ENCODE measurements at places on chromosomes 13 and 19. TPM values are rescaled to one million over a fixed set of nuclear protein-coding genes. Genes with fewer than 3 reads are reported as not detected.

TMPRSS9 gene
- not detected for total RNA-seq

ZNF700 gene
- total RNA-seq, result 7.9 TPM

CCDC169 gene
- 4.1 TPM for total RNA-seq

SHISA7 gene
- total RNA-seq, result not detected

LGALS7 gene
- not detected for total RNA-seq

ZSCAN4 gene
- not detected for total RNA-seq

ZNF419 gene
- total RNA-seq, result 7.8 TPM

PSG7 gene
- not detected for total RNA-seq

GPR32 gene
- not detected for total RNA-seq

SWSAP1 gene
- total RNA-seq, result 0.45 TPM

PEX11G gene
- 1.6 TPM for total RNA-seq

OR10H1 gene
- not detected for total RNA-seq

EPN1 gene
- total RNA-seq, result 73.8 TPM

SLC1A6 gene
- total RNA-seq, result not detected

SGCG gene
- 2.1 TPM for total RNA-seq

ZNF772 gene
- total RNA-seq, result 6.4 TPM

SLC25A30 gene
- total RNA-seq, result 7.6 TPM

NLRP4 gene
- not detected for total RNA-seq

RNF113B gene
- total RNA-seq, result not detected

EFNB2 gene
- total RNA-seq, result 3.4 TPM

ZNF575 gene
- 0.63 TPM for total RNA-seq

ICAM3 gene
- total RNA-seq, result 8.5 TPM

CASP14 gene
- total RNA-seq, result not detected

MADCAM1 gene
- total RNA-seq, result 0.16 TPM

ZNF414 gene
- total RNA-seq, result 4.4 TPM

TEAD2 gene
- total RNA-seq, result 19.2 TPM

RASIP1 gene
- 0.16 TPM for total RNA-seq

GPC6 gene
- total RNA-seq, result 92.6 TPM

ZNF208 gene
- total RNA-seq, result 0.09 TPM

TSEN34 gene
- total RNA-seq, result 67.6 TPM

MCF2L gene
- total RNA-seq, result 8.0 TPM

GARIN5A gene
- total RNA-seq, result not detected

PCDH9 gene
- total RNA-seq, result 5.0 TPM

NKG7 gene
- total RNA-seq, result not detected

ZNF582 gene
- 5.4 TPM for total RNA-seq

MTUS2 gene
- 0.36 TPM for total RNA-seq

POMP gene
- 154 TPM for total RNA-seq

B3GNT3 gene
- total RNA-seq, result not detected

EPS8L1 gene
- 0.63 TPM for total RNA-seq

ARHGAP45 gene
- total RNA-seq, result 0.18 TPM

KRTDAP gene
- total RNA-seq, result not detected

WASF3 gene
- total RNA-seq, result 13.5 TPM

LYPD3 gene
- total RNA-seq, result 0.36 TPM

SLC25A41 gene
- total RNA-seq, result not detected

SRRM5 gene
- total RNA-seq, result not detected

RASL11A gene
- 13.3 TPM for total RNA-seq

NR2C2AP gene
- total RNA-seq, result 3.4 TPM

STOML3 gene
- not detected for total RNA-seq

TTYH1 gene
- not detected for total RNA-seq

TEX26 gene
- not detected for total RNA-seq

CEACAM6 gene
- not detected for total RNA-seq

LYL1 gene
- 1.4 TPM for total RNA-seq

SLC10A2 gene
- total RNA-seq, result not detected

CEACAM4 gene
- total RNA-seq, result not detected

WDR83 gene
- 15.9 TPM for total RNA-seq
